ENCODE measurements at places on chromosomes 16 and 17. TPM values are rescaled to one million over a fixed set of nuclear protein-coding genes. Genes with fewer than 3 reads are reported as not detected.

Gene CES4A
- 0.53 TPM for total RNA-seq

Gene PPL
- total RNA-seq: 0.18 TPM

DNA sequence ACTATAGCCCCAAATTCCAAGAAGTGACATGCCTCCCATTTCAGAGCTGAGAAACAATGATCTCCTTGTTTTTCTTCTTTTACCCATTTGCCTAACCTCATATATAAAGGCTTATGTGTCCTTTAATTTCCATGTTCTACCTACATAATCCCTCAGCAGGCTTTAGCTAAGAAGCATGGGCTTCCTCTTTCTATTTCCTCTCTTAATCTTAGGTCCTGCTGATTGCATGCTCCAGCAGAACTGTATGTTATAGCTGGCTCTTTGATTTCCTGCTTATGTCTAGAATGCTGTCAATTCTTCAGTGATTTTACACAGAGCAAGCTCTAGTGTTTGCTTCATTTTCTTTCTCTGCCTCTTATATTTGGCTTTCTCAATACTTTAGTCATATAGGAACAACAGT lies 151.7 kb upstream of the COX10 start:
- no peak for DNase-seq

DNA sequence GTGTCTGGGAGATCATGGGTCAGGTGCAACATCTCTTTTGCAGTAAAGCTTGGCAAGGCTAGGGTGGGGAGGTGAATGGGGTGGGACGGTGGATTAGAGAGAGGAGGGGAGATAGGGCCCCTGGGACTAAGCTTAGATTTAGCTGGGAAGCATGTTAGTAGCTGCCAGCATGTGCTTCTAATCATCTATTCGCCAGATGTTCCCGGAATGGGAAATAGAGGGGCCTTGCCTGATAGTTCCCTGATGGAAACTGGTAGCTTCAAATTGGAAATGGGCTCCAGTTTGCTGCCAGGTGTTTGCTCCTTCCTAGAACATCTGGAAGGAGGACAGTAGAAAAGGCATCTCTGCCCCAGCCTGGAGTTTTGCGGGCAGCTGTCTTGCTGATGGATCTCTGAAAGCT lies 176.1 kb downstream of the CCDC182 start:
- DNase-seq: no peak

DNA sequence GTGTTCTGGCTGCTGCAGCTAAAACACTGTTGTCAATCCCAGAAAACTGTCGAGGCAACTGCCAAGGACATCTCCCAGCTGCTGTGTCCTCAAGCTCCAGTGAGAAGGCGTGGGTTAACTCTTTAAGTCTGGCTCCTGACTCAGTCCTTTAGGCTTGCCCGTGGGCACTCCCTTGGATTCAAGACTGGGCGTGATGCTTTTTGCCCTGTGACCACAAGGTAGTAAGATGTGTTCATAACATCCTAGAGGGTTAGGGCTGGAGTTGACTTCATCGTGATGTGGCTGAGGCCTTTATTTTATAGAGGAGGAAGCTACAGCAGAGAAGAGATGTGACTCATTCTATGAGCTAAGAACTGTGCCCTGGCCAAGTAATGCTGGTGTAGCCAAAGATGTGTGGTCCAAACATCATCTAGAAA lies 50.9 kb upstream of the TEKT3 start:
- DNase-seq: no peak

DNA sequence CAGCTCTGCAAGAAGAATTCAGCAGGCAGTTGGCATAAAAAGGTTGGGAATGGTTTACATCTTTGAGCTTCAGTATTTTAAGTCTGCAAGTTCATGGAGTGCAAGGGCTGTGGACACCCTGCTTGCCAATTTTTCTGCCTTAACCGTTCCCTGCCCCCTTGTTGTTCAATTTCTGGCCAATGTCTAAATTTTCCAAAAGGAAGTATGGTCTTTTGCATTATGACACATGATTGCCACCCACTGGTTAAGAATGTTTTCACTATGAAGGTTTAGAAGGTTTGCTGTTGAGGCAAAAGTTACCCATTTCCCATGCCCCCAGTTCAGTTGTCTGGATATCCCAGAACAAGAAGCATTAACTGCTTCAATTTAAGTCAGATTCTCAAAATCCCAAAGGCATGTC lies 441.9 kb downstream of the CDH13 start:
- DNase-seq: no peak
